ENCODE measurements at places on chromosomes 7 and 10.
A peak's percentile ranks its signal among the peaks of the same experiment; 100 is the strongest.

- no peak for DNase-seq
Measured at GRCh38 chr7:1313613-1314012, 80.9 kb downstream of the UNCX start.

DNA sequence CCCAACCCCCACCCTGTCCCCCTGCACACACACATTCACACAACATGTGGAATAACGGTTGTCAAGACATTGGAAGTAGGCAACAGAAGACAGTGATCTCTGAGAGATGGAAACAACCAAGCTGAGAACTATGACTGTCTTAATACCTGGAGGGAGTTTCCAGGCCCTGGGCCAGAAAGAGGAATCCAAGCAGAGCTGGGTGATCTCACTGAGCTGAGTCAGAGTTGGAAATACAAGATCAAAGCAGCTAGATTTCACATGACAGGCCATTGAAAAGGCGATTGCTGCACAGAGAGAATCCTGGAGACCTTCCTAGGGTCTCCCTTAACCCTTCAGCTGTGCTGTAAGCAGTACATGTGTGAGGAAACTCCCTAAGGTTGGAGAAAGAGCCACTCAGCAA, 165.8 kb upstream of the PRSS1 start:
- DNase-seq, result peak; percentile 73

- no peak for DNase-seq
Measured at GRCh38 chr7:134828361-134828760, 48.9 kb downstream of the CALD1 start.

DNA sequence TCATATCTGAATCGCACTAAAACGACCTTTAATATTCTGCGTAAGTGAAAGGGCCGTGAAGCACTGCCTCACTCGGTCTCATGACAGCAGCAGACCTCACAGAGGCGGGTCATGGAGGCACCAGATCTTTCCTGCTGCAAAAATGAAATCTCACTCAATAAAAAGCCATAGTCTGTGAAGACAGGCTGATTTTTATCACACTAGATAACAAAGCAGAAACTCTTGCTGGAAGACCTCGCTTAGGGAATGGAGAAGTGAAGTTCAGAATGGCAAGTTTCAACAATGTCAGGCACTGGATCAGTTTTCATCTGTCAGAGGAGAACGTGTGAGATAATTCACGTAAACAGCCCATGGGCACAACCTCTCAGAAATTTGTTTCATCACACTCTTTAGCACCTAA, 8.0 kb downstream of the SEPHS1 start:
- DNase-seq, result no peak

GRCh38 chr7:157519246-157519645, 182.4 kb downstream of the DNAJB6 start:
- DNase-seq, result no peak

Measured in urothelium cell line (cell line).